ENCODE measurements at places on chromosomes 7 and 10. TPM values are rescaled to one million over a fixed set of nuclear protein-coding genes. Genes with fewer than 3 reads are reported as not detected.

FGFR2 gene
- 27.2 TPM for total RNA-seq

SLC13A1 gene
- total RNA-seq: not detected

ECHDC3 gene
- total RNA-seq: 10.8 TPM

MUC12 gene
- not detected for total RNA-seq

ZNF485 gene
- total RNA-seq: 3.0 TPM

KLF14 gene
- not detected for total RNA-seq

GPR26 gene
- not detected for total RNA-seq
